Stimulated activated CD8-positive, alpha-beta memory T cell treated with anti-CD3 and anti-CD28 coated beads, Interleukin-4, amount 100 ng/mL, for 1 hour (primary cell): ENCODE measurements at places on chromosomes 6 and 20.

GRCh38 chr6:140620496-140620895 is 1246.0 kb upstream of the CITED2 start:
- no peak for DNase-seq

DNA sequence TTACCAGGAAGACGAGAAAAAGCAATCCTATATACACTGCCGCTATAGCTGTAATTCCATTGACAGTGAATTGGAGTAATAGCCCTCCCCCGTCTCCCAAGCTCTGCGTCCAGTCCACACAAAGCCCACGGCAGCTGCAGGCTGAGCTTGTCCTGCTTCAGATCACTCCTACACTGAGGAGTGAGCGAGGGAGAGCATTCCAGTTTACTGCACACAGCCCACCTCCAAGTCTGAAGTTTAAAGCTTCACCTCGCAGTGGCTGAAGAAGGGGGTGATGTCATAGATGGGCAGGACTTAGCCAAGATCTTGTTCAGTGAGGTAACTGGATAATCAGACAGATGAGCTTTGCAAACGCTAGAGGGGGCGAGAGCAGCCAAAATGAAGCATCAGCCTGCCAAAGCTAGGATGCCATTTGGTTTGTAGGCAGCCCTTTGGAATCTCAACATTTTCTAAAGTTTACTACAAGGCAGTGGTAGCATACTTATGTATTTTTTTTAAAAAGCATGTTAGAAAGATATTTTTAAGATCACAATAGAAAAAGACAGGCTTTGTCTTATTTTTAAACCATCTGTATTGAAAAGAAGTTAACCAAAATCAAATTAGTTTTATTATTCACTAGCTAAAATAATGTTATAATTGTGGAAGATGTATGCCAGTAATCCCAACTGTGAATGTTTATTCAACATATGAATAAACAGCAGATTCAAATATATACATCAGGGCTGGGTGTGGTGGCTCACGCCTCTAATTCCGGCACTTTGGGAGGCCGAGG is at the start of gene FLRT3:
TSS of gene FLRT3 (minus strand) at position 213 of the 772 bp plus-strand sequence. CDS start 10,106 bp downstream, outside the sequence.
- DNase-seq = no peak

GRCh38 chr20:22352019-22352418 is 232.4 kb downstream of the FOXA2 start:
- DNase-seq = no peak

DNA sequence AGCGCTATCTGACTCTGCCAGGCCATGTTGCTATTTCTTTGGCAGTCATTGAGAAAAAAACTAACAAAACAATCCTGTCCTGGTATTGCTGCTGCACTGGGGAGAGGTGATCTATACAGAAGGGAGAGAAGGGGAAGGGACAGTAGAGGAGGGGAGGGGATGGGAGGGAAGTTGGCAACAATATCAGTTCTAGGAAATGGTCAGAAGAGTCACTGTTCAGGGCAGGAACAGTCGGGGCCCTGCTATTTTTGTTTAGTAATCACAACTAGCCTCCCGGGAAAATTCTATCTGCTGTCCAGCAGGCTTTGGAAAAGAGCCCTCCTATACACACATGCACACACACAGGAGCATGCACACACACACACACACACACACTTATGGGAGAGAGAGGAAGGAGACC is 142.3 kb upstream of the CARMIL1 start:
- no peak for DNase-seq

DNA sequence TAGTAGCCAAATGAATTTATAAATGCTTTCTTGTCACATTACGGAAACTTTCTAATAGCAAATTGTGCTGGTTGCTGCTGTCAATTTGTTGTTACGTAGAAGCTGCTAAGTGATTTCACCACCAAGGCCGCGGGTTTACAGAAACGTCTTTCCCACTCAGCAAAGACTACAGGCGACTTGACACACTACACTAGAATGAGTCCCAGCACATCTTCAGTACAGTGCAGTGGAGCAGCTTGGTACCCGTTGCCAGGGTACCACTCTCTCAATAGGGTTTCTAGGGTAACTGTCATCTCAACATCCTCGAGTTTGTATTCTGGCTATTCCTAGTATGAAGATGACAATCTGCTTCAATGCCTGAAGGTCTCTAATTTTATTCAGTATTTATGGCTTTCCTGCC is 22.7 kb upstream of the ZDHHC14 start:
- no peak for DNase-seq

DNA sequence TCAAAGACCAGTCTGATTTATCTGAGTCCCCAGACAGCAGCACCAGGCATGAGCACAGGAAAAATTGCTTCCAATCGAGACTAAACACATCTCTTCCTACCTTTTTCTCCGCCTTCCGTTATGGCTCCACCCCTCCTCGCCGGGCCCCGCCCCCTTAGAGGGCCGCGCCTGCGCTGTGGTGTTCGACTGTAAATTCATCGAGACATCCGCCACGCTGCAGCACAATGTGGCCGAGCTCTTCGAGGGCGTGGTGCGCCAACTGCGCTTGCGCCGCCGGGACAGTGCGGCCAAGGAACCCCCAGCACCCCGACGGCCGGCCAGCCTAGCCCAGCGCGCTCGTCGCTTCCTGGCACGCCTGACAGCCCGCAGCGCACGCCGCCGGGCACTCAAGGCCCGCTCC is 8.9 kb downstream of the REM1 start:
- DNase-seq = no peak

DNA sequence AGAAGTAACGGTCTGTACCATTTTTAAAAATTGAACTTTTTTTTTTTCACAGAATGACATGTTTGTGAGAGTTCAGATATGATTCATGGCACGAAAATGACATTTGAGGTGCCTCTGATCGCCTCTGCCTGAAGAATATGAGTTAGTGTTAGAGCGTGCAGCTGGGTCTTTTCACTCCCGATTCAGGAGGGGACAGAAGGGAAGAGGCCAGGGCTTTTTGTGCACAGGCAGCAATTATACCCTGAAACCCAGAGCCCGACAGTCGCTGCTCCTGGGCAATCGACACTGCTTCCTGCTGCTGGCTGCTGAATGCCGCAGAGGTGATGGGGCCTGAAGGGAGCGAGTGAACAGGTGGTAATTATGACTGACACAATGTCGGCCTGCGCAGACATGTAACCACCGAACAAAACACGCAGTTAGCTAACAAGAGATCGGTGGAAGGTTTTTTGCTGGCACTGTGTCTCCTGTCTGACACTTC is 652.0 kb upstream of the NOX3 start:
- no peak for DNase-seq
